ENCODE measurements at places on chromosomes 11 and 22. TPM values are rescaled to one million over a fixed set of nuclear protein-coding genes. Genes with fewer than 3 reads are reported as not detected.

The TRIM49C gene
- total RNA-seq = not detected

The P2RX6 gene
- 2.2 TPM for total RNA-seq

The OR8A1 gene
- total RNA-seq = not detected

The RNF121 gene
- total RNA-seq = 26.7 TPM

The MRGPRE gene
- 0.18 TPM for total RNA-seq

The KLHL35 gene
- 1.2 TPM for total RNA-seq

The SCO2 gene
- 0.37 TPM for total RNA-seq

The CAT gene
- 319 TPM for total RNA-seq

The NCAM1 gene
- 4.1 TPM for total RNA-seq
